Stimulated activated CD8-positive, alpha-beta memory T cell treated with anti-CD3 and anti-CD28 coated beads, Interleukin-4, amount 100 ng/mL, for 1 hour (primary cell): ENCODE measurements at places on chromosomes 16 and 17.
A peak's percentile ranks its signal among the peaks of the same experiment; 100 is the strongest.

DNA sequence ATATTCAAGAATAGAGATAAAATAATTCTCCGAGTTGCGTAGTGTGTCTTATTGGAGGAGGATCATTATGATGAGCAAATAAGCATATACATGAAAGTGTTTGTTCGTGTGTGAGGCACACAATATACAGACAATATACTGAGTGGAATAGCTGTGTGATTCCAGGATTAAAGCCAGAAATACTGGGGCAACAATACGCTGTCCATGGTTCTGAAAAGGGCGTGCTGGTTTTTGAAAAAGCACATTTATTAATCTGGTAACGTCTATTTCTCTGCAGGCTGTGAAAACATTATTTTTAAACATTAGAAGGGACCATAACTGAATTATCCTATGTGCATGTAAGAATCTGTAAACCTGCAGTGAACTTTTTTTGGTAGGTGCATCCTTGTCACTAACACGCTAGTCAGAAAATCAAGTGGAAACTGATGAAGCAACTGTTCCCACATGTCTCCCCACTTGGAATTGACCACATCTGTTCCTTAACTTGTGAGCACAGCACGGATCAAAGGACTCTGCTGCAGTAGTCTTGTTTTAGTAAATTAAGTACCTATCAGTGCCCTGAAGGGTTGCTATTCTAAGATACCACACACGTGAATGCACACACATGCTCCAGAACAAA is 346.0 kb downstream of the GRIN2A start:
- DNase-seq: no peak

DNA sequence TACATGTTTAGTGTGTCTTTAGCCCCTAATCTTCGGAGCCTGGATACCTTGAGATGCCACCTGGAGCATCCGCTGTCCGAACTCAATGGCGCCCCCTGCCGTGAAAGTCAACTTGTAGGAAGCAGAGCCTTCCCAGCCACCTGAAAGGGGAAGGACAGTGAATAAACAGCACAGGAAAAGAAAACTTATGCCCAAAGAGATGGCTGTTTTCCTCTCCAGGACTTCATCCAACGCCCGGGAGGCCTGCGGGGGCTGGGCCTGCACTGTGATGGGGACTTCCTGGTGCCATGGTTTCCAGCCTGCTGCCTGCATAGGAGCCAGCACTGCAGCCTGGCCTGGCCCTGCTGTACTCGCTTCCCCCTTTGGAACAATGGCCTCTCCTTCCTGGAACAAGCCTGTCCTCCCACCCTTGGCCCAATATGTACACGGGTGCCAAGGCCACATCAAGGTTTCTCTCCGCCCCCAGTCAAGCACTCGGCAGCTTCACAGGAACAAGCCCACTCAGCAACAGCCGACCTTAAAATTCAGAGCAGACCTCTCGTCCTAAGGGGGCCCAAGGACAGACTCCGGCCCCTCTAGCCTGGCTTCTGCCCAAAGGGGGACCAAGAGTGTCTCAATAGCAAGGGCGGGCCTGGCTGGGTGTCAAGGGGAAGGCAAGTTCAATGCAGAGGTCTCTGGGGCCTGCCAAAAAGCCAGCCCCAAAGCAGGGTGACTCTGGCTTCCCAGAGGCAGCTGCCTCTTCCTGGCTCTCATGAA is 4.5 kb upstream of the UNC13D start:
- peak; percentile 80 for DNase-seq

DNA sequence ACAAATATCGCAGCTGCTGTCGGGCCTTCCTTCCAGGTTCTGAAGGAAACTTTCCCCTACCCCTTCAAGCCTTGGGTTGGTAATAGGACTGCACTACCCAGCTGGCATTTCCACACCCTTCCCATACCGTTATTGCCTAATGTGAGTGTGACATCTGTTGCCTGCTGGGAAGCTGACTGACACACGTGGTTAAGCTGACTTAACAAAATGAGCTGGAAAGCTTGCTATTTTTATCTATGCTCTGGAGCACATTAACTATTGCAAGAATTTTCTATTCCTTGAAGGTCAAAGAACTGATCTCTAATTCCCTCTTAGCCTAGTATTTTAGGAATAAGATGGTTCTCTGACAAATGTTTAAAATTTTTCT is 79.5 kb downstream of the PMP22 start:
- no peak for DNase-seq

DNA sequence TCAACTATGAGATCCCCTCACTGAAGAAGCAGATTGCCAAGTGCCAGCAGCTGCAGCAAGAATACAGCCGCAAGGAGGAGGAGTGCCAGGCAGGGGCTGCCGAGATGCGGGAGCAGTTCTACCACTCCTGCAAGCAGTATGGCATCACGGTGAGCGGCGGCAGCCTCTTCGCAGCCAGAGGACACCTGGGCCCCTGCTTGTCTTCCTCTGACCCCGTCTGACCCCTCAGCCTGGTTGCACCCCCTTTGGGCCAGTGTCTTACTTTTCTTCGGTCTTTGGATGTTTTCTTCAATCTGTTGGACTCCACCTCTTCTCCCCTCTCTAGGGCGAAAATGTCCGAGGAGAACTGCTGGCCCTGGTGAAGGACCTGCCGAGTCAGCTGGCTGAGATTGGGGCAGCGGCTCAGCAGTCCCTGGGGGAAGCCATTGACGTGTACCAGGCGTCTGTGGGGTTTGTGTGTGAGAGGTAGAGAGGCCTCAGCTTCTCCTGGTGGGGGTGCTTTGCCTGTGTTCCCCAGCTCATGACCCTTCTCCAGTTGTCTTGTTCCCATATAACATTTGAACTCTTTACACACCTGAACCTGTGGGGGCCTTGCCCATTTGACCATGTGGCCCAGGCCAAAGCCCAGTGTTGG is 4.4 kb downstream of the CDK5RAP3 start:
- no peak for DNase-seq

GRCh38 chr17:32259586-32259985 is 6.0 kb upstream of the RHBDL3 start:
- no peak for DNase-seq

- no peak for DNase-seq
Observed at GRCh38 chr17:7823581-7824001, 10.4 kb upstream of the KDM6B start.

GRCh38 chr16:47624563-47624962 is 163.4 kb downstream of the PHKB start:
- DNase-seq: no peak

DNA sequence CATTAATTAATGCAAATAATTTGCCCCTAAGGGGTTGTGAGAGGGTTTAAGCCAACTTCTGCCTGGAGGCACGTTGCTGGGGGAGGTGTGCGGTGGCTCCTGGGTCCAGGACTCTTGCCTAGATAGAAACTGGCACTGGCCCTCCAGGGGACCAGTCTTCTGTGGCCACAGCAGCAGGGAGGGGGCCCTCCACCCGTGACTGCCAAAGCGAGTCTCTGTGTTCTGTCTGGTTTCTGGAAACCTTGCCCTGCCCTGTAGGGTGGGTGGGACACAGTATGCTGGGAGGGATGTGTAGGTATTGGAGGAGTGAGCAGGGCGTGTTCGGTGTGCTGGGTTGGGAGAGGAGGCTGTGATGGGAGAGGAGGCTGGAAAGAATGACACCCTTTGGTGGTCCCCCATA is 78.8 kb downstream of the TBC1D16 start:
- DNase-seq: no peak

DNA sequence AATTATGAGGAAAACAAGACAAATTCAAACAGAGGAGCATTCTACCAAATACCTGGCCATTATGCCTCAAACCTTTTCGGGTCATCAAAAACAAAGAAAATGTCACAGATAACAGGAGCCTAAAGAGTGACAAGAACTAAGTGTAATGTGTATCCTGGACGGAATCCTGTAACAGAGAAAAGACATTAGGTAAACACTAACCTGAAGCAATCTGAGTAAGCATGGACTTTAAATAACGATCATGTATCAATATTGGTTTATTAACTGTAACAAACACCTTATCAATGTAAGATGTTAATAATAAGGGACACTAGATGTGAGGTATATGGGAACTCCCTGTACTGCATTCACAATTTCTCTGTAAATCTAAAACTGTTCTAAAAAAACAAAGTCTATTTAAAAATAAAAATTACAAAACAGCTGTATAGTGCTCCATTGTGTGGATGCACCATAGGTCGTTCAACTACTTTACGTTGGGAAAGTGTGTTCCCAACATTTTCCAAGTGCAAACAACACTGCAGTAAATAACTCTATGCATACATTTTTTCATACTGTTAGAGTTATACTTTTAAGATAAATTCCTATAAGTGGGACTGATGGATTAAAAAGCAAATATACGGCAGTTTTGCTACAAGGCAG is 14.8 kb downstream of the CMC2 start:
- DNase-seq: no peak

DNA sequence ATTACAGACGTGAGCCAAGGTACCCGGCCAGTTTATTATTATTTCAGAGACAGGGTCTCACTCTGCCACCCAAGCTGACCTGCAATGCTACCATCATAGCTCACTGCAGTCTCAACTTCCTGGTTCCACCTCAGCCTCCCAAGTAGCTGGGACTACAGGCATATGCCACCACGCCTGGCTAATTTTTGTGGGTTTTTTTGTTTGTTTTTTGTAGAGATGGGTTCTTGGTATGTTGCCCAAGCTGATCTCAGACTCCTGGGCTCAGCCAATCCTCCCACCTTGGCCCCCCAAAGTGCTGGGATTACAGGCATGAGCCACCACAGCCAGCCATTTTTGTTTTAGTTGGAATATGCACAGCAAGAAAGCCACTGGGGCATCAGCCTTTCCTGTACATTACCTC is 115.7 kb downstream of the MRM1 start:
- DNase-seq: no peak

DNA sequence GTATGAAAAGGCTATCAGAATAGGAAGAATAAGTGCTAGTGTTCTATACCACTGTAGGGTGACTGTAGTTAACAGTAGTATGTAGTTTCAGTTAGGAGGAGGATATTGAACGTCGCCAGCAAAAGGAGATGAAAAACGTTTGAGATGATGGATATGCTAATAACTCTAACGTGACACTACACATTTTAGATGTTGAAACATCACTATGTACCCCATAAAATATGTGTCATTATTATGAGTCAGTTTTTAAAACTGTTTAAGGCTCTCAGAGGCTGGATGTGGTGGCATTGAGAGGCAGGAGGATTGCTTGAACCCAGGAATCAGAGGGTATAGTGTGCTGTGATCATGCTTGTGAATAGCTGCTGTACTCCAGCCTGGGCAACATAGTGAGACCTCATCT is 31.8 kb downstream of the UBN1 start:
- no peak for DNase-seq

- no peak for DNase-seq
Observed at GRCh38 chr17:56130026-56130425, 23.2 kb upstream of the ANKFN1 start.
